ENCODE measurements at places on chromosomes 2 and 18.
A peak's percentile ranks its signal among the peaks of the same experiment; 100 is the strongest.

DNA sequence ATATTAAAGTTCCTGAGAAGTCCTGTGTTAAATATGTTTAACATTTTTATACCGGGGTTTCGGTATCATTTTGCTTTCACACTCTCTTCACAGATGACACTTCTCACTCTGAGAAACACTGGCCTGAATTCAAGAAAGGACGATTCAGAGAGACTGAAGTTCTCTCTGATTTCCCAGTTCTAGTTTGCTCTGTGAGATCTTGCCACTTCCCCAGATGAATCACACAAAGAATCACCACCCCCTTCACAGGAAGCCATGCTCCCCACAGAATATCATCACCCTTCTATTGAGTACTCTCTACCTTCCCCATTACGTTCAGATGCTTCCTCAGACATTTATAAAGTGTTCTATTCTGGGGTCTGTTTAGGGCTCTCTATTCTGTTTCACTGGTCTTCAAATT, 16.1 kb upstream of the CD207 start:
- no peak for DNase-seq

GRCh38 chr2:207768168-207768865, 1.4 kb downstream of the FZD5 start:
- DNase-seq, result peak; percentile 66

- DNase-seq, result no peak
Measured at GRCh38 chr2:25104736-25105135, 62.9 kb downstream of the EFR3B start.

- DNase-seq, result no peak
Measured at GRCh38 chr18:63882333-63883141, 5.0 kb upstream of the SERPINB2 start.

- no peak for DNase-seq
Measured at GRCh38 chr2:68094111-68094510, 31.3 kb upstream of the C1D start.

- DNase-seq, result no peak
Measured at GRCh38 chr2:219149667-219150066, 10.9 kb downstream of the NHEJ1 start.

- DNase-seq, result no peak
Measured at GRCh38 chr2:154914561-154914960, 216.1 kb downstream of the KCNJ3 start.

GRCh38 chr2:67733517-67733916, 329.3 kb downstream of the C1D start:
- DNase-seq, result no peak

- peak; percentile 17 for DNase-seq
Measured at GRCh38 chr2:75540994-75541393, 19.7 kb downstream of the EVA1A start.

GRCh38 chr2:164821338-164821737, 20.3 kb downstream of the COBLL1 start:
- no peak for DNase-seq

- DNase-seq, result no peak
Measured at GRCh38 chr2:238974501-238975166, 126.7 kb downstream of the TWIST2 start.

- DNase-seq, result no peak
Measured at GRCh38 chr2:230052299-230052698, 16.4 kb downstream of the SLC16A14 start.

DNA sequence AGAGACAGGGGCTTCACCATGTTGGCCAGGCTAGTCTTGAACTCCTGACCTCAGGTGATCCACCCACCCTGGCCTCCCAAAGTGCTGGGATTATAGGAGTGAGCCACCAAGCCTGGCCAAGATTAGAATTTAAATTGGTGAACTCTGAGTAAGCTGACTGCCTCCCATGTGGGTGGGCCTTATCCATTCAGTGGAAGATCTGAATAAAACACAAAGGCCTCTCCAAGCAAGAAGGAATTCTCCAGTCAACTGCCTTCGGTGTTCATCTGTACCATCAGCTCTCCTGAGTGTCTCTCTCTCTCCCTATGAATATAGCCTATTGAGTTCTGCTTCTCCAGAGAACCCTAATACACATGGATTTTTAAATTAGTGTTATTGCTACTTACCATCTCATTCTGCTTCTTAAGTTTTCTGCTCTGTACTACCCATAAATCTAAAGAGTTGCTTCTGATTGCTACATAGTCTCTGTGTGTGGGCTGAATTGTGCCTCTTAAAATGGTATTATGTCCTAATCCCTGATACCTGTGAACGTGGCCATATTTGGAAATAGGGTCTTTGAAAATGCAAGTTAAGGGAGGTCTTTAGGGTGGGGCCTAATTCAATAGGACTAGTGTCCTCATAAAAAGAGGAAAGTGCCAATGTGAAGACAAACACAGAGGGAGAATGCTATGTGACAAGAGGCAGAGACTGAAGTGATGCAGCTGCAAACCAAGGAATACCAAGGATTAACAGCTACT, 36.3 kb downstream of the FBXO11 start:
- no peak for DNase-seq

Data from right forelimb (tissue), 1 donor.